ENCODE measurements at places on chromosomes 3 and 15. TPM values are rescaled to one million over a fixed set of nuclear protein-coding genes. Genes with fewer than 3 reads are reported as not detected.

The CRYGS gene
- 4.4 TPM for total RNA-seq

The TTLL13 gene
- total RNA-seq = 0.52 TPM

The TF gene
- total RNA-seq = 4.4 TPM

The MYRIP gene
- 10.1 TPM for total RNA-seq

The EPHB3 gene
- 7.9 TPM for total RNA-seq
